HT-29 (cell line): ENCODE measurements at places on chromosomes 2 and 18. TPM values are rescaled to one million over a fixed set of nuclear protein-coding genes. Genes with fewer than 3 reads are reported as not detected.
A peak's percentile ranks its signal among the peaks of the same experiment; 100 is the strongest.

- DNase-seq: no peak
These were observed 231.9 kb upstream of the MGAT5 start for GRCh38 chr2:134021830-134022524.

DNA sequence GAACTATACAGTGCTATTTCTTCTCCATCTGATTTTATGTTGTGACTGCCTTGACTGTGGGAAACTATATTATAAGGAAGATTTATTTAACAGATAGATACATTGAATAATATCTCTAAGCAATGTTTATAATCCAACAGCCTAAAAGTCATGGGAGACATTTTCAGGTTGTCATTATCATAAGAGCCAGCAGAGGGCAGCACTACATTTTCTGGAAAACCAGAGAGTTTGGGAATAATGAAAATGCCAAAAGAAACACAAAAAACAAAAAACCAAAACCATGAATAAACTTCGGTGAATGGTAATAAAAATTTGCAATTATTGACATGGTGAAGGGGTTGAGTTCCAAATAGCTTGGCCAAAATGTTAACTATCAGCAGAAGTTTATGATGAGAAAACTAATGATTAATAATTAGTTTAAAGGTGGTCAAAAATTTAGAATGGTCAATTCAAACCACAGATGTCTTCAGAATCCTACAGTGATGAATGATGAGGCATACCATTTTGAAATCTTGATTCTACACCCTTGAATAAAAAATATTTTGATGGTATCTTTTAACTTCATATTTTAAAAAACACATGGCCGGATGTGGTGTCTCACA is 4.7 kb downstream of the EEF1B2 start:
- DNase-seq: peak; percentile 63

DNA sequence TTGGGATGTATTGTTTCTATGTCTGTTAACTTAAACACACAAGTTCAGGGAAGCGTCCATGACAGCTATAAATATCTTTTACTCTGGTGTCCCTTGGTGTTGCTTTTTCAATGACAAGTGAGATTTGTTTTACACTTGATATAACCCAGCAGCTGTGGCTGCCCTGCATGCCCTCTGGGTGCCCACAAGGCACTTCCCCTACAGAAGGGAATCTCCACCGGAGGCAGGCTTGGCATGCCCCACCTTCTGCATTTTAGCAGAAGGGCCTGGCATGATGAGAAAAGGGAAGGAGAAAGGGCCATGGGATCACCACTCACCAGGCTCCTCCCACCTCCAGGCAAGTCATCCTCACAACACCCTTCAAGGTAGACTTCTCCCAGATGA is 68.7 kb downstream of the TMEM247 start:
- DNase-seq: no peak

- DNase-seq: no peak
These were observed 51.6 kb downstream of the SRBD1 start for GRCh38 chr2:45559436-45559835.

GRCh38 chr2:57908736-57909161 is 137.9 kb upstream of the VRK2 start:
- no peak for DNase-seq

DNA sequence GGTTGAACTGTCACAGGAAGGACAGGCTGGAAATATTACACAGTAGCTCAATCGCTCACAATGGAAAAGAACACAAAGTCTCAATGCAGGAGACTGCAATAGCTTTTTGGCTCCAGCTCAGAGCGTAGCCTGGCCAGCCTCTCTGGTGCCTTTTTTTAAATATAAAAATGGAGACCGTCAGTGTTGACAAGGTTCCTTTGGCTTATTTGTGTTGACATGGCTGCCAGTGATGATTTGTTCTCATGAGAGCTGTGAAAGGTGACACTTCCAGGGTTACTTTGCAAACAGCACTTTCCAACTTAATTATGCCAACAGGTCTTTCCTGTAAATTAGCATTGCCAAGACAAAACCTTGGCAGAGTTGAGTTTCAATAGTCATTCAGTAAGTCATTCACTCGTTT is 70.8 kb downstream of the KCNE4 start:
- DNase-seq: no peak

- DNase-seq: no peak
These were observed 153.8 kb upstream of the RASGRP3 start for GRCh38 chr2:33322612-33323011.

DNA sequence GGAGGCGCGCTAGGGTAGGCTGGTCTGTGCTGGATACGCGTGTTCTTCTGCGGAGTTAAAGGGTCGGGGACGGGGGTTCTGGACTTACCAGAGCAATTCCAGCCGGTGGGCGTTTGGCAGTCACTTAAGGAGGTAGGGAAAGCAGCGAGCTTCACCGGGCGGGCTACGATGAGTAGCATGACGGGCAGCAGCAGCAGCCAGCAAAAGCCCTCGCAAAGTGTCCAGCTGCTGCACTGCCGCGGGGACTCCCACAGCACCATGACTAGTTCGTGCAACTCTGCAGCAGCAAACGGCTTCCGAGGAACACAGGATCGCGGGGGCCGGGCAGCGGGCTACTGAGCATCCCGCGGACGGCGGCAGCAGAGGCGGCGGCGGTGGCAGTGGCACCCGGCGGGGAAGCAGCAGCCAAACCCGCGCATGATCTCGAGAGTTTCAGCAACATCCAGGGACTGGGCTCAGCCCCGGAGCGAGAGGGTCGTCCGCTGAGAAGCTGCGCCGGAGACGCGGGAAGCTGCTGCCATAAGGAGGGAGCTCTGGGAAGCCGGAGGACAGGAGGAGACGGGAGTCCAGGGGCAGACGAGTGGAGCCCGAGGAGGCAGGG is 368 bp downstream of the TMEFF2 start:
- DNase-seq: no peak

GRCh38 chr2:62354771-62355561 is 151.0 kb downstream of the TMEM17 start:
- DNase-seq: no peak

DNA sequence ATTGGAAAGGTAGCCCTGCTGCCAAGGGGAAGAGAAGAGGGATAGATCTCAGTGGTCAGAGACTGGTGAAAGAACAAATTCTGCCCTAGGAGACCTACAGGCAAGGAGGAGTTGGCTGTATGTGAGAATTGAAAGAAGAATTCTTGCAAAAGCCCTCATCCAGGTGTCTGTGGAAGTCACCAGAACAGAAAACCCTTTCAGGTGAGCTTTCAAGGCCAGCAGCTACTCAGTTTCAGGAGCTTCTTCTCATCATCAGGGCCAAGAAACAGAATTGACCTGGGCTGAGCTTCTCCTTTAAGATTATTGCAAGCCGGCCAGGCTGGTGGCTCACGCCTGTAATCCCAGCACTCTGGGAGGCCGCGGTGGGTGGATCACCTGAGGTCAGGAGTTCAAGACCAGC is 110.2 kb downstream of the CDK15 start:
- DNase-seq: no peak

GRCh38 chr2:98454500-98455235 is 10.0 kb downstream of the INPP4A start:
- peak; percentile 23 for DNase-seq

DNA sequence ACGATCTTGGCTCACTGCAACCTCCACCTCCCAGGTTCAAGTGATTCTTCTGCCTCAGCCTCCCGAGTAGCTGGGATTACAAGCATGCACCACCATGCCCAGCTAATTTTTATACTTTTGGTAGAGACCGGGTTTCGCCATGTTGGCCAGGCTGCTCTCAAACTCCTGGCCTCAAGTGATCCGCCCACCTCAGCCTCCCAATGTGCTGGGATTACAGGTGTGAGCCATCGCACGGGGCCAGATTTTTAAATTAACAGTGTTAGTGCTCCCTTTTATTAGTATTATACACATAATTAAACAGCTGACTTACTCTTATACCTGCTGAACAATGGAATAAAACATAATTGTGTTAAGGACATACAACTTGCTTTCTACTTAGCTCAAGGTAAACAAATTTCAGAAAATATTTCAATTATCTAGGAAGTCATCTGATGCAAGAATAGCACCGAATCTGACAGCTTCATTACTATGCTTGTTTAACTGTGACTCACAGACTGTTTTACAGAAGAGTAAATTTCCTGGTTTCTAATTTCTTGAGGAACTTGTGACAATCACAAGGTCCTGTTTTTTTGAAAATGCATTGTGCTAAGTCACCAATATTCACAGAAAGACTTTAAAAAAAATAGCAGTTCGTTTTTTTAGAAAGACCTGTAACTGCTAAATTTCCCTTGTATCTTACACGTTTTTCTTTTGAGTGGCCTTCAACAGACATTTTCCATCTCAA is 51.2 kb downstream of the SPIRE1 start:
- DNase-seq: peak; percentile 54

- no peak for DNase-seq
These were observed 574.7 kb upstream of the SLC8A1 start for GRCh38 chr2:41026613-41027012.

DNA sequence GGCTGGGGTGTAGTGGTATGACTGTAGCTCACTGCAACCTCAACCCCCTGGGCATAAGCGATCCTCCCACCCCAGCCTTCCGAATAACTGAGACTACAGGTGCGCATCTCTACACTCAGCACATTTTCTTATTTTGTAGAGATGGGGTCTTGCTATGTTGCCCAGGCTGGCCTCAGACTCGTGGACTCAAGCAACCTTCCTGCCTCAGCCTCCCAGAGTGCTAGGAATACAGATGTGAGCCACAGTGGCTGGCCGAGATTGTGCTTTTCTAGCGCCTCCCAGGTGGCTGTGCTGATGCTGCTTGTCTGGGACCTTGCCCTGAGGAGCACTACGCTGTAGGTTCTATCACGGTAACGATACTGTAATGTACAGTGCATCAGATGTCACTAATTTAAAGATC is 155.6 kb downstream of the AGAP1 start:
- no peak for DNase-seq

DNA sequence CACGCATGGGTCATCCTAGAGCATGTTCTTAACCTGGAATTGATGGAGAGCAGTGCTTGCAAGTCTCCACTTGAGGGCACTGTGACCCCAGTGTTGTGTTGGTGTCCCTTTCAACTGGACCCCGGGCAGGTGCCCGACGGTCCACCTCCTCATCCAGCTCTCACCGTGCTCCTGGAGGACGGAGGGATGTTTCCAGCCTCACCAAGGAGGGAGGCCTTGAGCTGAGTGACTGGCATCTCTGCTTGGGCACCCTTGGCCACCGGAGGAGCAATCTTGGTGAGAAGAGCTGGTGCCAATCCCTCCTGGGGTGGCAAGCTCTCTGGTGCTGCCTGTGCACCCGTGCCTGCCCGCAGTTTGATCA is 45.4 kb upstream of the ASB18 start:
- DNase-seq: peak; percentile 29

DNA sequence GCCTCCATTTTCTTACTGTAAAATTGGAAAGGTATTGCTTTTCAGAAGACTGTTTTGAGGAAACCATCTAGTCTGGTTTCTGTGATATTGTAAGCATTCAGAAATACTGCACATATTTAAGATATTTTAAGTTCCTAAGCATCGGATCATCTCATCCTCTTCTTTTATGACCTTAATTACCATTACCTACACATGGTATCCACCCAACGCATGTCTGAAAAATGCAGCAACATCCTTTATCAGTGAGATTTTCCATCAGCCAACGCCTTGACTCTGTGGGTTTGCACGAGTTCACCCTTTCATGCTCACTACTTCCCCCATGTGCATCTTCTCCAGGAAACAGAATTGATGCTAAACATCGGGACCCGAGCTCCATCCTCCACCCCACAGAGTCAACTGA is 84.3 kb downstream of the COL4A4 start:
- DNase-seq: no peak

DNA sequence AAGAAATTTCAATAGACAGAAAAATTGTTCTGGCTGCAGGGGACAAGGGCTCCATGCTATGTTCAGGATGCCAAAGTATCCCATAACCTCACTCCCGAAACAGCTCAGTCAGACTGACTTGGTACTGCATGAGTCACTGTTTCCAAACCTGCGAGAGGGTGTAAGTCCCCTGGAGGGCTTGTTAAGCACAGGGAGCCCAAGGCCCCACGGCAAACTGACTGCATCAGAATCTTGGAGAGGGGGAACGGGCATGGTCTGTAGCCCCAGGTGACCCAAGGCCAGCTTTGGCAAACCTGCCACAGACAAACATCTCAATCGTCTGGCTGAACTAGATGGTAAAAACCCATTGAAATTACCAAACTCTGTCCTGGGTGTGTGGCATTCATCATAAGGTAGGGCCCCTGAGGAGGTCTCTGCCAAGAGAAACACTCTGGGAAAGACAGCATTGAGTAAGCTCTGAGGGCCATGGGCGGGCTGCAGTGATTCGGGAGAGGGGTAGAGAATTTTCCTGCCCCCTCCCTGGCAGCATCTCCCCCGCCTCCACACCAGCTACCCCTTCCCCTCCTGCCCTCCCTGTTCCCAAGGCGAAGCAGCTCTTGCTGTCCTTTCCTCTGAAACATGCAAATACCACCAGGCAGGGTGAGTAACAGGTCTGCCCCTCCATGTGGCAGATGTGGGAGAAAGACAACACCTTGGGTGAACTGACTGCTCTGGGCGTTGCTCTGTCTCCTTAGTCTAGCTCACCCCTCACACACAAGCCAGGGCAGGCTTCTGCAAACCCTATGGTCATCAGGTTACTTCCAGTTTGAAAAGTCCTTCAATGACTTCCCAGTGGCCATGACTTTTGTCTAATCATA is 274.7 kb upstream of the SIX2 start:
- DNase-seq: no peak

DNA sequence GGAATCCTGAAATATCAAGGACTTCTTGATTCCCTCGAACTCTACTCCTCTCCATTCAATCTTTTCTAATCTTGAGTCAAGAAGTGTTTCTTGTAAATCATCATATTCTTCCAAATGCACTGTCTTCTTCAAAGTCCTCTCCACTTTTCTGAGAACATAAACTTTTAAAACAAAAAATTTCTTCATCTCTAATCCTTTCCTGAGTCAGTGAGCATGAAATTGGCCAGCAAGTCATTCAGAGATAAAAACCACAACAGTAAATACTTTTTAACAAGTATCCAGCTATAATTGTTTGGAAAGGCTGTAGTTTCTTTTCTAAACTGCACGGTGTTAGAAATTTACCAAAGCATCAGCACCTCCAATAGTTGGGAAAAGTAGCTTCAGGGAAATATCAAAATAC is 312.6 kb upstream of the GALNT5 start:
- no peak for DNase-seq

DNA sequence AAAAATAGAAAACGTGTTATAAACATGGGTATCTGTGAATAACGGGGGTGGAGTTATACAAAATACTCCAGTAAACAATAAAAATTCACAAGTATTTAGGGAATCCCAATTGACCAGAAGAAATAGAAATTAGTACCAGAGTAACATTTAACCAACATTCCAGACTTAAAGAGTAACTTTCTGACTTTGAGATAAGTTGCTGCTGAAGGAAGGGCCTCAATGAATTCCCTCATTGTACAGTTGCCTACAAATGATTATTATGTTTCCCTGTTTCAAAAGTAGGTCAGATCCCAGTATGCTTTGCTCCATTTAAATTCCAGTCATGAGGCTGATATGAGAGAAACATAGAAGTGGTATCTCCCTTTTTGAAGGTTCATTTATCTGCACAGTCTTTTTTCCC is 88.3 kb upstream of the KCNH7 start:
- DNase-seq: no peak

GRCh38 chr2:16725549-16725948 is 59.9 kb upstream of the CYRIA start:
- no peak for DNase-seq

- no peak for DNase-seq
These were observed 105.3 kb upstream of the TTN start for GRCh38 chr2:178912416-178913048.

Gene FSIP2
- total RNA-seq: 0.05 and 0.21 TPM in 2 replicates

Gene NEURL3
- total RNA-seq: 3.8 and 4.3 TPM in 2 replicates

Gene FEV
- total RNA-seq: not detected in 2 replicates

Gene NMUR1
- not detected in 2 replicates for total RNA-seq

Gene CHRNG
- total RNA-seq: not detected in 2 replicates

Gene TEKT4
- not detected in 2 replicates for total RNA-seq

Gene DCDC2C
- total RNA-seq: not detected in 2 replicates

Gene MARCO
- not detected in 2 replicates for total RNA-seq

Gene ATP6V1B1
- total RNA-seq: 32.8 and 43.9 TPM in 2 replicates

Gene CPLX4
- not detected in 2 replicates for total RNA-seq

Gene CDH2
- 0.16 TPM in 1 of 2 replicates, not detected in the other for total RNA-seq
